ENCODE measurements at places on chromosomes 4 and X. TPM values are rescaled to one million over a fixed set of nuclear protein-coding genes. Genes with fewer than 3 reads are reported as not detected.

Gene PCDH7
- not detected for total RNA-seq

Gene WWC2
- 1.6 TPM for total RNA-seq

Gene RXFP1
- not detected for total RNA-seq

Gene GLOD5
- not detected for total RNA-seq

Gene SH3D19
- total RNA-seq, result not detected

Gene WAS
- 102 TPM for total RNA-seq

Gene PPA2
- 51.5 TPM for total RNA-seq

DNA sequence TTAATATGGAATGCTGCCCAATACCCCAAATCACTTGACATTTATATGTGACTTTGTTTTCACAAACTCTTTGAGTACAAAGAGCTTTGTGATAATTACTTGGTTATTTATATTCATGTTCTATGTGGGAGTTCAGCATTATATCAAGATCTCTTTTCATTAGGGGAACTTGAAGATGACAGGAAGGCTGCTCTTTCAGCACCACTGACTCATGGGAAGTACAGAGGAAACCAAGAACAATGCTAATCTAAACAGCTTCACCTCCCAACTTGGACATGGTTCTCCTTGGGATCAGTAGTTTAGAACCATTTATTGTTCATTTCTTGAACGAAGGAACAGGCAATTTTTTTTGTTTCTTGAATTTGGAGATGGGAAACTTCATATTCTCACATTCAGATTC lies 184.0 kb upstream of the AFF2 start:
- H3K4me1 ChIP-seq, result no peaks in the 10 kb centered on the region
- DNase-seq, result no peak
- no peak overlapping the region for H3K27ac ChIP-seq
- H3K36me3 ChIP-seq, result no peaks in the 10 kb centered on the region
- no peak overlapping the region for H3K4me3 ChIP-seq

GRCh38 chr4:85807247-85807950 lies 332.4 kb downstream of the ARHGAP24 start:
- H3K4me1 ChIP-seq, result no peaks in the 10 kb centered on the region
- no peak overlapping the region for H3K4me3 ChIP-seq
- H3K27ac ChIP-seq, result no peak overlapping the region
- peaks cover 11% of the 10 kb centered on the region for H3K36me3 ChIP-seq
- no peaks in the 10 kb centered on the region for H3K27me3 ChIP-seq

DNA sequence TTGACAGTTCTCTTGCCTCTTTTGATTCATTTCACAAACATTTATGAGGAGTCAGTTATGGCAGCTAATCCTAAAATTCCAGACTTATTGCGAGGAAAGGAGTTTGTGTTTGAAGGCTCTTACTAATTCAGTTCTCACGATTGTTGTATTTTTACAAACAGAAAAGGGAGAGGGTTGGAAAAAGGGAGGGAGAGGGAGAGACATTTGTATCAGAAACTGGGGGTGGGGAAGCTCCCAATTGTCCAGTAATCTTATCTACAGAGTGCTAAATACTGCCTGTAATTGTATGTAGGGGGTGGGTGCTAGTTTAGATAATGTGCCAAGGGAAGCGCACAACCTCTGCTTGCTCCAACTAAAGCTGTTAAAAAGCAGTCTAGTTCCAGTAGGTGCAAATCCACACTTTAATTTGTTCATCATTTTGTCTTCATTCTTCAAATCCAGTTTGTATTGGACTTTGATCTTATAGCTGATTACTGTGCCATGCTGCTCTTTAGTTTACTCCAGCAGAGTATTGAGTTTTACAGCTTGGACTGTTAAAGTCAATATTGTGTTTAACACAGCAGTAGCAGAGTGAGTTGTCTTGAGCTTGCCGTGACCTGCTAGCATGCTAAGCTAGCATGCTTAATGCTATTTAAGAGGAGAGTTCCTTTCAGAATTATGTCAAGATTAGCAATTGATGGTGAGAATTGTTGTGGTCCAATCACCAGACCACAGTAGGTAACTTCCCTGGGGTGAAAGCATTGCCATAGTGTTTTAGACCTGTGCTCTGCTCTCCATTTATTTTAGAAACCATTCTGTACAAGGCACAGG lies 13.9 kb downstream of the FNIP2 start:
- DNase-seq, result no peak
- no peak overlapping the region for H3K27ac ChIP-seq
- H3K36me3 ChIP-seq, result no peaks in the 10 kb centered on the region
- H3K27me3 ChIP-seq, result peaks cover 61% of the 10 kb centered on the region
- peaks cover 11% of the 10 kb centered on the region for H3K4me1 ChIP-seq

DNA sequence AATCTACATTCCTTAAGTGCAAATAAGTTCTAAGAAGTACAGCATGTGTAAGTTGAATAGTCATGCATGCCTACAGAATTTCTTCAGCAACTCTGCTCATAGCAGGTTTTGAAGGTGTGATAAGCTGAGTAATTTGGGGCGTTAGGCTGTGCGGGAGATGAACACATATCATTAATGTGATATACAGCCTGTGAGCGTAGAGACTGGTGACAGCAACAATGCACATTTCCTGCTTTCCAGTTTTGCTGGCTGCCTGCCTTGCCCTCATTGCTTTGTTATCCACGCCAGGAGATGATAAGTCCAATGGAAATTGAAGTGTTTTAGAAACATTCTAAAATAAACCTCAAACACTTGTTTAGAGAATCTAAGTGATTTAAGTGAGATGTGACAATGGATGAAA lies 1709.4 kb downstream of the ARAP2 start:
- no peak overlapping the region for H3K27ac ChIP-seq
- DNase-seq, result no peak
- no peaks in the 10 kb centered on the region for H3K4me1 ChIP-seq
- no peaks in the 10 kb centered on the region for H3K36me3 ChIP-seq
- no peak overlapping the region for H3K4me3 ChIP-seq

- no peaks in the 10 kb centered on the region for H3K27me3 ChIP-seq
- no peak for DNase-seq
- no peaks in the 10 kb centered on the region for H3K4me1 ChIP-seq
- no peaks in the 10 kb centered on the region for H3K36me3 ChIP-seq
- H3K27ac ChIP-seq, result no peak overlapping the region
Measured at GRCh38 chrX:21770631-21771321, 12.9 kb upstream of the SMPX start.

- no peak overlapping the region for H3K4me3 ChIP-seq
- H3K36me3 ChIP-seq, result peaks cover 7% of the 10 kb centered on the region
- no peak for DNase-seq
- H3K27ac ChIP-seq, result no peak overlapping the region
Measured at GRCh38 chr4:87101543-87102199, 118.7 kb downstream of the KLHL8 start.

DNA sequence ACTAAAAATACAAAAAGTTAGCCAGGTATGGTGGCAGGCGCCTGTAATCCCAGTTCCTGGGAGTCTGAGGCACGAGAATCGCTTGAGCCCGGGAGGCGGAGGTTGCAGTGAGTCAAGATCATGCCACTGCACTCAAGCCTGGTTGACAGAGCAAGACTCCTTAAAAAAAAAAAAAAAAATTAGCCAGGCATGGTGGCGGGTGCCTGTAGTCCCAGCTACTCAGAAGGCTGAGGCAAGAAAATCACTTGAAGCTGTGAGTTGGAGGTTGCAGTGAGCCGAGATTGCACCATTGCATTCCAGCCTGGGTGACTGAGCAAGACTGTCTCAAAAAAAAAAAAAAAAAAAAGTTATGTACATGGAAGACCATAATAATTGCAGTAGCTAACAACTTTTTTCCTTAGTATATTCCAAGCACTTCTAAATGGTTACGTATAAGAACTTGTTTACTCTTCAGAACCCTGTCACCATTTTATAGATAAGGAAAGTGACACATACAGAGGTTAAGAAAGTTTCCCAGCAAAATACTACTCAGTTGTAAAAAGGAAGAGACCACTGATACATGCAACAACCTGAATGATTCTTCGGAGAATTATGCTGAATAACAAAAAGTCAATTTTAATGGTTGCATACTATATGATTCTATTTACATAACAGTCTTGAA lies 24.5 kb downstream of the RUFY3 start:
- no peaks in the 10 kb centered on the region for H3K4me1 ChIP-seq
- no peaks in the 10 kb centered on the region for H3K27me3 ChIP-seq
- H3K4me3 ChIP-seq, result no peak overlapping the region
- H3K36me3 ChIP-seq, result no peaks in the 10 kb centered on the region
- H3K27ac ChIP-seq, result no peak overlapping the region

DNA sequence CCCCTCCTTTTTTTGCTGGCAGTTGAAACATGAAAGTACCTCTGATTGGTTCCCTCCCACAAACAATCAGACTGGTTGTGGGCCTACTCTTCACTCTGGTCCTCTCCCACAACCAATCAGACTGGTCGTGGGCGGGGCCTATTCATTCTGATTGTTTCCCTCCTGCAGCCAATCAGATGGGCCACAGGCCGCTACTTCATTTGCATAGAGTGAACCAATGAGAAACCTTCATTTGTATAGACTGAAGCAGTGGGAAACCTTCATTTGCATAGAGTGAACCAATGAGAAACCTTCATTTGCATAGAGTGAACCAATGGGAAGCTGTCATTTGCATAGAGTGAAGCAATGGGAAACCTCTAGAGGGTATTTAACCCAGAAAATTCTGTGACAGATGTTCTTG lies 55.2 kb downstream of the TRMT44 start:
- no peak overlapping the region for H3K27ac ChIP-seq
- H3K27me3 ChIP-seq, result no peaks in the 10 kb centered on the region
- H3K36me3 ChIP-seq, result no peaks in the 10 kb centered on the region
- no peaks in the 10 kb centered on the region for H3K4me1 ChIP-seq

GRCh38 chr4:112813790-112814189 lies 176.8 kb downstream of the LARP7 start:
- no peaks in the 10 kb centered on the region for H3K27me3 ChIP-seq
- DNase-seq, result no peak
- H3K4me3 ChIP-seq, result no peak overlapping the region
- H3K36me3 ChIP-seq, result no peaks in the 10 kb centered on the region
- H3K27ac ChIP-seq, result no peak overlapping the region

DNA sequence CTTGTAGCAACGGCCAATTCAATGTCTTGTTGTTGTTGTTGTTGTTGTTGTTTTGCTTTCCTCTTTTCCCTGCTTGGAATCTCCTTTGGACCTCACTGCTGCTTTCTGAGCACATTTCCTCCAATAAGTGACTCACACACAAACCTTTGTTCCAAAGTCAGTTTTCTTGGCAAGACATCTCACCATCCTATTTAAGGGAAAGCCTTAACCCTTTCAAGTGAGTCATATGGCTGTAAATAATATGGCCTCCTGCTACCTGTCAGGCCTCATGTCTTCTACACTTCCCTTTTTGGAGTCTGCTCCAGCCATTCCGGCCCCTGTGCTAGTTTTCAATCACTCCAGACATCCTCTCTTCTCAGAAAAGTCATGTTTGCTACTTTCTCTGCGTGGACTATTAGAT lies 79.5 kb upstream of the MAGEB10 start:
- no peak for DNase-seq
- no peak overlapping the region for H3K27ac ChIP-seq
- no peaks in the 10 kb centered on the region for H3K4me1 ChIP-seq

GRCh38 chr4:18803781-18804180 lies 782.2 kb upstream of the LCORL start:
- DNase-seq, result no peak

GRCh38 chr4:1109898-1110506 lies 3.4 kb downstream of the RNF212 start:
- H3K27ac ChIP-seq, result no peak overlapping the region
- H3K27me3 ChIP-seq, result no peaks in the 10 kb centered on the region
- no peak overlapping the region for H3K4me3 ChIP-seq
- DNase-seq, result no peak

- no peak overlapping the region for H3K4me3 ChIP-seq
- H3K36me3 ChIP-seq, result no peaks in the 10 kb centered on the region
- no peaks in the 10 kb centered on the region for H3K27me3 ChIP-seq
- no peaks in the 10 kb centered on the region for H3K4me1 ChIP-seq
- H3K27ac ChIP-seq, result no peak overlapping the region
- no peak for DNase-seq
Measured at GRCh38 chrX:73903941-73904340, 340.9 kb downstream of the CHIC1 start.
